Activated naive CD4-positive, alpha-beta T cell treated with anti-CD3 and anti-CD28 coated beads, Interleukin-2, amount 10 ng/mL, durations not matched to agents 7 days and 5 days (primary cell): ENCODE measurements at places on chromosomes 4 and X.

GRCh38 chrX:151977009-151977408, 2.5 kb upstream of the GABRE start:
- no peak for DNase-seq

DNA sequence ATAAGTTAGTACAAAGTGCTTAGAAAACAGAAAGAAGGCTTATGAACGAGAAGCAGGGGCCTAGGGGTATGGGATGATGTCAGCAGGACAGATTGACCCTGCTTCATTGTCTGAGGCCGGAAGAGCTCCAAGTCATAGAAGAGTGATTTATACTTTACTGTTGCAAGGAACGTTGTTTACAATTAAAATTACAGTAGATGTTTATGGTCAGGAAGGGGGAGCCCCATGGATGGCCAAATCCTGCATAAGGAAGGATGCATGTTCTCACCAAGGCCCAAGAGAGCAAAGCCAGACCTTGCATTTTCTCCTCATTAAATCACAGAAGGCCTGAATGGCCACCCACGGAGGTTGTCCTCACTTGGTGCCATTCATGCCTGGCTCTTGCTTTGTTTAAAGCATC, 115.3 kb downstream of the LDB2 start:
- no peak for DNase-seq

DNA sequence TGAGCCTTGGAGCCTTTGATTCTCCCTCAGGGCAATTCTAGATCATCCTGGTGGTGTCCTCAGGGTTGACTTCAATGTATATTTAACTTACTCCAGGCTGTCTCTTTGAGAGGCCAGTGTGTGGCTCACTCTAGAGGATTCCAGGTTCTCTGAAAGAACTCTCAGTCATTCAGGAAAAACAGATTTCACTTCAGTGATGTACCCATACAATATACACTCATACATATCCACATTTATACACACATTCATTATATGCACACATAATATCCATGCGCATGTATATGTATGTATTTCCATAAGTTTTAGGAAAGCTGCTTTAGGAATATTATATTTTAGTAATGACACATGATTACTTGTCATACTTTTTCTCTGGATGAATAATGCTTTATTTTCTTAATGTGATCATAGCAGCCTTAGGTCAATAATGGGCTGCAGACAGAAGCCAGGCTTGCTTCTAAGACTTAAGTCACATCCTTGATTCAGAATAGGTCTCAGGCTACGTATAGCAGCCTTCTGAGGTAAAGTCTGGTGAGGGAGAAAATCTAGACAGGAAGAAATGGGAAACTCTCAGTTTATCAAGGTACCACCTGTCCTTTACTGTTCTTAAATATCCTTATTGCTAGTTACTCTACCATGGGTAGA, 397.0 kb downstream of the GPAT3 start:
- no peak for DNase-seq

DNA sequence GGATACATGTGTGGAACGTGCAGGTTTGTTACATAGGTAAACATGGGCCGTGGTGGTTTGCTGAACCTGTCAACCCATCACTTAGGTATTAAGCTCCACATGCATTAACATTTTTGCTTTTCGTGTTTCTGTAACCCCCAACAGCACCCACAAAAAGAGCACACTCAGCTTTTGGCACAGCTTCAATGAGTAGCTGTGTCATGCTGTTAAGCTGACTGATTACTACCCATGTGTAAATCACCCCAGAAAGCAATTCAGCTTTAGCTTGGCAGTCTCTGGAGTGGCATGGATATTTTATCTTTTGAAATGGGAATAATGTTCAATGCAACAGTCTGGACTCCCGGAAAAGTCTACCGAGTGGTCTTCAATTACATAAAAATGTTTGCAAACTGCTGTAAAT, 734.3 kb downstream of the STIM2 start:
- no peak for DNase-seq
